ENCODE measurements at places on chromosomes 1 and 21. TPM values are rescaled to one million over a fixed set of nuclear protein-coding genes. Genes with fewer than 3 reads are reported as not detected.

- peak; percentile 41 for DNase-seq
- H3K4me1 ChIP-seq = peaks cover 23% of the 10 kb centered on the region
- peak overlapping the region; percentile 85 for H3K27ac ChIP-seq
- no peaks in the 10 kb centered on the region for H3K27me3 ChIP-seq
- H3K36me3 ChIP-seq = peaks cover 11% of the 10 kb centered on the region
- peak overlapping the region; percentile 91 for H3K4me3 ChIP-seq
Observed at GRCh38 chr1:32071758-32072621, 749 bp upstream of the TMEM39B start.

The LENEP gene
- total RNA-seq = not detected

- H3K36me3 ChIP-seq = no peaks in the 10 kb centered on the region
- H3K4me1 ChIP-seq = no peaks in the 10 kb centered on the region
- DNase-seq = no peak
- H3K27me3 ChIP-seq = peaks cover 93% of the 10 kb centered on the region
- no peak overlapping the region for H3K27ac ChIP-seq
- no peak overlapping the region for H3K4me3 ChIP-seq
Observed at GRCh38 chr1:215889871-215890270, 322.8 kb downstream of the KCTD3 start.

The POU3F1 gene
- total RNA-seq = 0.14 TPM

The ROR1 gene
- 4.6 TPM for total RNA-seq

DNA sequence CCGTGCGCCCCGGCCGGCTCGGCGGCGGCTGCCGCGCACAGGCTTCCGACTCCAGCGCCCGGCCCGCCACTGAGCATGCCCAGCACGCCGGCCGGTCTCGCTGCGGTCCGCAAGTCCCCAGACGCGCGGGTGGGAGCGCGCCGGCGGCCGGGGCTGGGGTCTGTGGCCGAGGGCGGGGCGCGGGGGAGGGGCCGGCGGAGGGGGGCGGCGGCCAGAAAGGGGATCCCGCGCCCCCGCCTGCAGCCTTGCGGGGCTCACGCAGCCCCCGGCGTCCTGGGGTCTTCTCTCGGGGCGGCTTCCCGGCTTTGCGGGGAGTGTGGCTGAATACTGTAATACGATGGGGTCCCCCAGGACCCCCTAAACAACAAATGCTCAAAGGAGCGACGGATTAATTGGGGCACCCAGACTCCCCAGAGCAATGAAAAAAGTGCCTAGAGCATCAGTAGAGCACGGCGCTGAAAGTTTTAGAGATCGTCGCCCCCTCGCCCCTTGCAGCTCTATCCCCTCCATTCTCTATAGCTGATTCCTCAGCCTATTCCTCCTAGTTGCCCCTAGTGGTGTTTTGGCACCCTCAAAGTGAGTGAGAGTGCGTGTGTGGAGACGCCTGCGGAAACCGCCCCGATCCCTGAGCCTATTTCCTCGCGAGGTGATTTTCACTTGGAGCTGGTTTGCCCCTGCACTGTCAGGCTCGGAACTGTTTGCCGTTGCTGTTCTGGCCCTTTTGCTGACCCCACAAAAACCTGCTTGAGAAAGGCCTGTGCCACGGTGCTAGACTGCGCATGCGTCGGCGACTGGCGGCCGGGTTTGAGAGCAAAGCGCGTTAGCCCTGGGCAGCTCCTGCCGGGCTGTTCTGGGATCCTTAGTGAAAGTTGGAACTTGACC lies at the start of gene VAV3:
Gene VAV3 (minus strand): TSS at position 71 of the 882 bp plus-strand sequence. CDS start 311 bp downstream, outside the sequence.
- DNase-seq = peak; percentile 22
- H3K27ac ChIP-seq = no peak within 1 kb of the TSS
- H3K4me3 ChIP-seq = peak within 1 kb of the TSS; percentile 70
- peaks cover 13% of the 10 kb centered on the region for H3K4me1 ChIP-seq

- peaks cover 84% of the 10 kb centered on the region for H3K27me3 ChIP-seq
- no peak overlapping the region for H3K27ac ChIP-seq
- no peak overlapping the region for H3K4me3 ChIP-seq
Observed at GRCh38 chr1:101435831-101436511, 199.2 kb downstream of the S1PR1 start.
